ENCODE measurements at places on chromosomes 12 and 14.

- DNase-seq, result no peak
Observed at GRCh38 chr14:96233661-96234060, 22.3 kb upstream of the BDKRB1 start.

DNA sequence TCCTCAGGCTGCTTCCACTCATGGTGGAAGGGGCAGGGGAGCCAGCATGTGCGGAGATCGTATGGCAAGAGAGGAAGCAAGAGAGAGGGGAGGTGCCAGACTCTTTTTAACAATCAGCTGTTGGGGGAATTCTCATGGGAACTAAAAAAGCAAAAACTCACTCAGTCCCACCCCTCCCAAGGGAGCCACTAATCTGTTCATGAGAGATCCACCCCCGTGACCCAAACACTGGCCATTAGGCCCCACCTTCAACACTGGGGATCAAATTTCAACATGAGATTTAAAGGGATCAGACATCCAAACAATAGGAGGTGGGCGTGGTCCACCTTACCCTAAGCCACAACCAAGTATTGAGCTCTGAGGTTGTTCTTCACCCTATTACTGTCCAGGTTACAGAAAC lies 375.1 kb downstream of the GRIN2B start:
- peak; percentile 82 for DNase-seq

- no peak for DNase-seq
Observed at GRCh38 chr14:103508521-103509329, 13.9 kb downstream of the CKB start.

GRCh38 chr12:68336889-68337303 lies 4.7 kb upstream of the MDM1 start:
- no peak for DNase-seq

DNA sequence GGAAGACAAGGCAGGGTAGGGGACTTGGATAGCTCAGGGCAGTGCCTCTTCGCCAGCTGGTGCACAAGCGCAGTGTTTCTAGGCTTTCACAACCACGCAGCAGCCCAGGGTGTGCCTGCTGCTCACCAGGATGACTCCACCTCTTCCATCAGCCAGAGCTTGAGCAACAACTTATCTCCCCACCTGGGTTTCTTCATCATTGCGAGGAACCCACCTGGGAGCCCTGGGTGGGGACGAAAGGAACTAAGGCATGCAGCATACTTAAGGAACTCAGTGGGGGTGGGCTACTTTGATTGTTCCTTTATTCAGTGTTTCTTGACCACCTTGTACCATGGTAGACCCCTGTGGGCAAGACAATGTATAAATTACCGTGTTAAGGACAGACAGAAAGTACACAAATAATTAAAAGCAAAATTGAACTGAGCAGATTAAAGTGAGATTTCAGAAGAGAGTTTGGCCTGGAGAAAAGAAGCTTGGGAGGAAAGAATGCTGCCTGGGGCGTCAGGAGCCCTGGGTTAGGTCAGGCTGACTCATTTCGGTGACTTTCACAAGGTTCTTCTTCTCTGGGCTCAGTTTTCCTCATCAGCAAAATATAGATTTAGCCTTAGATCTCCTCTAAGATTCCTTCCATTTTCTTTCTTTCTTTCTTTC lies 22.9 kb downstream of the KRT18 start:
- DNase-seq, result no peak

DNA sequence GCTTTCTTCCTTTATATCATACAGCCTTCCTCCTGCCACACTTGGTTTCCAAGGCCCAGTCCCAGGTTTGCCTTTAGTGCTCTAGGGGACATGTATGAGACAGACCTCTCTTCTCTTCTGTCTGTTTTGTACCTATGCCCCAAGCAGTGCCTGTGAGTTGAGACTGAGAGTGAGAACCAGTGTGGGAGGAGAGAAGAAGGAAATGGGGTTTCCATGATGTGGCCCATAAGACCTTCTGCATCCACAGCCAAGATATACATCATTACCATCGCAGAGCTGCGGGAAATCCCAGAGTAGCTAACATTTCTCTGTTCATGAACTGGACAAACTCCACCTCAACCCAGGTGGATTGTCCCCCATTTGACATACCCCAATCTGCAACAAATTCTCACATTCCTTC lies 2.8 kb downstream of the TESPA1 start:
- DNase-seq, result no peak

- DNase-seq, result no peak
Observed at GRCh38 chr12:48940181-48940580, 14.9 kb upstream of the FKBP11 start.

- DNase-seq, result peak; percentile 3
Observed at GRCh38 chr12:92516277-92516600, 186.6 kb upstream of the PLEKHG7 start.

DNA sequence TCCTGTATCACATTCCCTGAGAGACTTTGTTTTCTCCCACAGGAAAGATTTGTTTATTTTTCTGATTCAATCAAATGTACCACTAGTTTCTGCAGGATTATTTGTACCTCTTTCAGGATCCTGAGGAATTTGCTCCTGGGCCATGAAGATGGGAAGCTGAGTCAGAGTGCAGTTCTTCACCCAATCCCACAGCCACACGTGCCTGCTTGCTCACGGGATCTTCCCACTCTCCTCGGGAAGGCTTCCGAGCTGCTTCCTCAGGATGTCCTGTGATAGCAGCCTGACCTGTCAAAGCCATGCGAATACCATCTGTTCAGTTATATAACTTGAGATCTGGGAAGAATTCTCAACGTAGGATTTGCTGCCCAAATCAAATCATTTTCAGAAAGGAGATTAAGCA lies 41.8 kb upstream of the HIF1A start:
- peak; percentile 31 for DNase-seq

DNA sequence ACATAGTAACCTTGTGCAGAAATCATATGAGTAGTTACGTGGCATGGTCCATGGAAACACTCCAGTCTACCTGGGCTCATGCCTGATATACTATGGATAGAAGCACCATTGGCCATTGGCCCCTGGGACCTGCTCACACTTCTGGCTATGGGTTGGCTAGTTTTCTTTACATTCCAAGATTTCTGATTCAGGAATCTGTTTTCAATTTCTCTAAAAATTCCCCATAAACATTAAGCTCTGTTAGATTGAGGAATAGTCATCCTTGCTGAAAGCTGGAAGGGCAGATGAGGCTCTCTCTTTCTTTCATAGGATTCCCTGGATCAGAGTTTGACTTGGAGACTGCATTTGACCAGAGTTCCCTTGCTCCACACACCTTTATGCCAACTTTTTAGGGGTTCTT lies 37.3 kb upstream of the RAP1B start:
- no peak for DNase-seq

DNA sequence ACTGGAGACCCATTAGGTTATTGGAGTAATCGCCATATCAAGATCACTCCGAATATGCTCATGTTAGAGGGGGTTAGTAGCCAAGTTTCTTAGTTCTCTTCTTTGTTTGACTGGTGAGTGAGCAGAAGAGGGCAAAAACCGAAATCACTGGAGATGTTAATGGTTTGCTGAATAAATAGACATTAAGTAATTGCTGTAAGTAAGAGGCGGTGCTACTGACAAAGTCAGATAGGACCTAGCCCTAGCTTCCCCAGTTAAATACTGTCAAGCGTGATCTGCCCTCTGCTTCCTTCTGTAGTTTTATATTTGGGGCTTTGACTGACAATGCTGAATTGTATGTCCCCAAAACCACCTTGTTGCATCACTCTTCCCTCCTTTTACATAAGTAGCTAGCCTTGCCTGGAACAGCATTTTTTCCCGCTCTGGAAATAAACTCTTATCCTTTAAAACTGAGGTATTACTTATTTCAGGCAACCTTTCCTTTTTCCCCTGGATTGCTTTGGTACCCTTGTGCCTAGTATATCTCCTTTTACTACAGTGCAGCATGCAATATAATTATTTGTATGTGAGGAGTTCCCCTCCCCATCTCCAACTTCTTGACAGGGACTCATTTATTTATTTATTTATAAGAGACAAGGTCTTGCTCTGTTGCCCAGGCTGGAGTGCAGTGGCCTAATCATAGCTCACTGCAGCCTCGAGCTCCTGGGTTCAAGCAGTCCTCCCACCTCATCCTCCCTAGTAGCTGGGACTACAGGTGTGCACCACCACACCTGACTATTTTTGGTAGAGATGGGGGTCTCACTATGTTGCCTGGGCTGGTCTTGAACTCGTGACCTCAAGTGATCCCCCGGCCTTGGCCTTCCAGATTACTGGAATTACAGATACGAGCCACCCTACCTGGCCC lies 1.4 kb downstream of the SNRPF start:
- no peak for DNase-seq

DNA sequence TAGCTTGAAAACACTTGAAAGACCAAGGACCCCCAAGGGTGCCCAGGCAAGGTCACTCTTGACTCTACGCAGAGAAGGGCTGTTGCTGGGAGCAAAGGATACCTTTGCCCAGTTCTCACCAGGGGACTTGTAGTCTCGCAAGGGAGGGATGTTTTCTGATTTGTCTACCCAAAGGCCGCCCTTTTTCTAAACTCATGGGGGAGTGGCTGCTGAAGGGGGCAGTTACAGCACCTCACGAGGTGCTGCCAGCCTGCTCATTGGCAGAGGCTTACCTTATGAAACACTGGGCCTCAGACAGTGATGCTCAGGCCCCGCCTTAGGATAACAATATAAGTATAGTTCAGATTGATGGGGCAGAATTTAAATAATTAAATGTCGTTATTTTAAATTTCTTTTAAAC lies 107.0 kb downstream of the ETV6 start:
- DNase-seq, result no peak

DNA sequence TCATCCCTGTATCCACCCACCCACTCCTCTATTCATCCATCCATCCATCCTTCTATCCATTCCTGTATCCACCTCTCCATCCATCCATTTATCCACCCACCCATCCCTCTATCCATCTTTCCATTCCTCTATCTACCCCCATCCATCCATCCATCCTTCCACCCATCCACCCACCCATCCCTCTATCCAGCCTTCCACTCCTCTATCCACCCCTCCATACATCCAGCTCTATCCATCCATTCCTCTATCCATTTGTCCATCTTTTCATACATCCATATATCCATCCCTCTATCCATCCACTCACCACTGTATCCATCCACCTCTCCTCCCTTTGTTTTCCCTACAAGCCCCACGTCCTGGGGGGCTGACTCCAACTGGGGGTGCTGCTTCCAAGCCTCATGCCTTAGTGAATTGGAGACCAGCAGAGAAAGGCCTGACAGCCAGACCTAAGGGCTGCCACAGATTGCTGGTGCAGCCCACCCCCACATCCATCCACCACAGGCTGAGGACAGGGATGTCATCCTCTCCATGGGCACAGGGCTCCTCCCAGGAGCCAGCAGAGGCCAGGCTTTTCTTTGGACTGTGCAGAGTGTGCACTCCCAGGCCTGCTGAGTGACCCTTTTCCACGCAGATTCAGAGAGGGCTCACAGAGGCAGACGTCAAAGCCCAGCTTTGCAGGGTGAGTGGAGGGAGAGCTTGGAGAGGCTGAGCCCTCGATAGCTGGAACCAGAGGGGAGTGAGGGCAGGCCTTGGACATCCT lies 18.9 kb upstream of the GPR132 start:
- DNase-seq, result no peak

GRCh38 chr14:28771168-28771567 lies 4.6 kb downstream of the FOXG1 start:
- no peak for DNase-seq

DNA sequence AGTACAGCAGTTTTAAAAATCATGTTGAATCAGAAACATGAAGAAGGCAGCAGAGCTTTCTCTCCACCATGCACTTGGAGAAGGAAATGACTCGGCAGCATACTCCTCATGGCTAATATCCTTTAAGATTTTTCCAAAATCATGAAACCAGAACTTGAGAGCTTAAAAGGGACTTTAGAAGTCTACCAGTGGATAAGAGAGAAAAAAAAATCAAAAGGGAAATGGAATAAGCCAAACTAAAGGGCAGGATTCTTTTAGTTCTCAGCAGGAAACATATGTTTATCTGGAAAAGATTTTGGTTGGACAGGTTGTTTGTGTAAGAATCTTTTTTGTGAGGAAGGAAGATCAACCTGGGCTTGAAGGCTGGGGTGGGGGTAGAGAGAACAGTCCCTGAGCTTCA lies 111.8 kb downstream of the PRKCH start:
- DNase-seq, result no peak

- no peak for DNase-seq
Observed at GRCh38 chr12:53077030-53077429, 2.2 kb downstream of the SPRYD3 start.

- no peak for DNase-seq
Observed at GRCh38 chr14:104123879-104124278, 14.5 kb upstream of the KIF26A start.

GRCh38 chr12:104180374-104180773 lies 35.2 kb upstream of the TXNRD1 start:
- no peak for DNase-seq

DNA sequence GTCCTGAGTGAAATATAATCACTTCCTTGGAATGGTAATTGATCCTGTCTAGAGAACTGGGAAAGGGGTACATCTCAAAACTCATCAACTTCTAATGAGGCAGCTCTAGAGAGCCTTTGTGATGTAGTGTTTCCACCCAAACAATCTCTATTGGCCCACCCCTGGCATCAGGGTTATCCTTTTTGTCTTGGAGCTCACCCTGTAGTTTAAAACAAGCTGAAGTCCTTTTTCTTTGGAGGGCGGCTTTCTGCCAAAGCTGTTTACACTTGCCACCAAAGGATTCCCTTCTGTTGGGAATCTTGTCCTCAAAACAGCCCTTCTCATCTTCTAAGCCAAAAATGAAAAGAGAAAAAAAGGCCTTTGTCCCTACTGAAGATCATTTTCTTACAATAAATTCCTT lies 60.6 kb upstream of the GTF2A1 start:
- no peak for DNase-seq

GRCh38 chr12:124279846-124280360 lies 15.0 kb upstream of the RFLNA start:
- no peak for DNase-seq

DNA sequence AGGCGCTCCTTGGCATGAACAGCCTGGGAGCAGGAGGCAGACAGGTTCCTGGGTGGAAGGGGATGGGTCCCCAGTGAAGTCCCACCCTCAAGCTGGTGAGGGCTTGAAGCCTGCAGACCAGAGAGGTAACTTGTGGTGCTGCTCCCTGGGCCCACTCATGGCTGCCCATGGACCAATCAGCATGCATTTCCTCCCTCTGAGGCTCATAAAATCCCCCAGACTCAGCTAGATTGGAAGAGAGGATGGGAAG lies 50.2 kb downstream of the A2M start:
- no peak for DNase-seq

- peak; percentile 27 for DNase-seq
Observed at GRCh38 chr14:77123381-77124325, 17.9 kb downstream of the ZDHHC22 start.
